ENCODE measurements at places on chromosomes 11 and 22.

DNA sequence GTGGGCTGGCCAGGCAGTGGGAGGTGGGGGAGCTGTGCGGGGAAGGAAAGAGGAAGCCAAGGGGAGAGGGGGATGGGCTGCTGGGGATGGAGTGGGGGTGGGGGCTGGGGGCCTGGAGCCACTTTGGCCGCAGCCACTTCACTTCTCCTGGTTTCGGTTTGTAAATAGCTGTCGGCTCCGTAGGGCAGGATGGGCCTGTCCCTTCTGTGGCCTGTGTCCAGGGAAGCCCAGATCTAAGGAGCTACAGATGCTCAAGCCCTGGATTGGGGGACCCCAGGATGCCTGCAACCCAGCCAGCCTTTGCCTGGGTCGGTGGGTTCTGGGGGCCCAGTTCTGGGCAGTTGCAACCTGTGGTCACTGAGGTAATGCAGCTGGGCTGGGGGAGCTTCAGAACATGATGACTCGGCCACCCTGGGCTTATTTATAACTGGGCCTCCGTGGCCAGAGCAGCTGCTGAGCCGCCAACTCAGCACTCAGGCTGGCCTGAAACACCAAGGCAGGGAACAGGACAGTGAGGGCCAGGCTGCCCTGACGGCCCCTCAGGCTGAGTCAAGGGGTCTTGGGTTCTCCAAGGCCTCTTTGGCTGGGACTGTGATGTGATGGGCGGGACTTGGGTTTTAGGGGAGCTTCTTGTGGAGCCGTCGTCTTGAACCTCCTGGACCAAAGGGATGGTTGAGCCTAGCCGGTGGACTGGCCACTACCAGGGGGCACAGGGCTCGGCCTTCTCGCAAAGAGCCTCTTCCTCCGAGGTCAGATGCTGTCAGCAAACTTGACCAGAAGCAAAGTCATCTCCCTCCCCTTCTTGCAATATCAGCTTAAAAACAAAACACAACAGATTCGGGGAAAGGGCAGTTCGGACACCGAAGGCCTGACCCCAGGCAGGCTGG lies 15.0 kb upstream of the SLC39A13 start:
- no peak for DNase-seq

DNA sequence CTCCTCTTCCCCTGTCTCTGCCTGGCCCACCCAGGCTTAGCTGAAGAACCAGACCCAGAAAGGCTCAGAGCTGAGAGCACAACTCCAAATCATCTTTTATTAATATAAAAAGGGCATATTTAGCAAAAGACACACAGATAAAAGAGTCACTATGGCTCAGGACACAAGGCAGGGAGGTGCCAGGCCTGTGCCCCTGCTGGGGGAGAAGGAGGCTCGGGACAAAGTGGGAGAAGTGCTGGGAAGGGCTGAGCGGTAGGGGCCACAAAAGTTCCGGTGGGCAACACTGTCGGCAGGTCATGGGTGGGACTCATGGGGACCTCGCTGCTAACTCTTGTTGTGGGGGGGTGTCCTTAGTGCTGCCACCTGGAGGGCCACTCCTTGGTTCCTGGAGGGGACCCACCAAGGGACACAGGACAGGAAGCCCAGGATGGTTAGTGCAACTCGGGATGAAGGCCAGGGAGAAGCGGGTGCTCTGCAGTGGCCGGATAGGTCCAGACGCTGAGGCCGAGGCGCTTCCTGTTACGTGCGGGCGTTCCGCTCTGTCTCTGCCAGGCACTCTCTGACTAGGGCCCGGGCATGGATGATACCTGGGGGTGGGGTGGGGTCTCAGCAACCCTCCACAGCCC lies 1.4 kb upstream of the PITPNM1 start:
- no peak for DNase-seq

GRCh38 chr11:11813288-11813962 lies 28.3 kb upstream of the USP47 start:
- no peak for DNase-seq

DNA sequence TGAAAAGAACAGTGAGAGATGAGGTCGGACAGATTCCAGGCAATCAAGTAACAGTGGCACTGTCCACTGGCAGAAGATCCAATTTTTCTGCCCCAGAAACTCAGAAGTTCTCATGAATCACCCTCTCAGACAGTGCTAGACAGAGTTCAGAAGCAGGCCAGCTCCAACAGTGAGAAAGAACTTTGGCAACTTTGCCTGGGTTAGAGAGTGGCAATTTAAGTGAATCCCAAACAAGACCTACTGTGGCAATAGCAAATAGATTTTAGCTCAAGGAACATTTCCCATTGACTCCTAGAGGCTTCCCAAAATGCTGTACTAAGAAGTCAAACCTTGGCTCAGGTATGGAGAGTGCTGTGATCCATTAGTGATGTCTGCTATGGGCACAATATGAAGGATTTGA lies 12.3 kb downstream of the CD44 start:
- DNase-seq = no peak

GRCh38 chr11:134843020-134843419 lies 431.0 kb upstream of the B3GAT1 start:
- no peak for DNase-seq

DNA sequence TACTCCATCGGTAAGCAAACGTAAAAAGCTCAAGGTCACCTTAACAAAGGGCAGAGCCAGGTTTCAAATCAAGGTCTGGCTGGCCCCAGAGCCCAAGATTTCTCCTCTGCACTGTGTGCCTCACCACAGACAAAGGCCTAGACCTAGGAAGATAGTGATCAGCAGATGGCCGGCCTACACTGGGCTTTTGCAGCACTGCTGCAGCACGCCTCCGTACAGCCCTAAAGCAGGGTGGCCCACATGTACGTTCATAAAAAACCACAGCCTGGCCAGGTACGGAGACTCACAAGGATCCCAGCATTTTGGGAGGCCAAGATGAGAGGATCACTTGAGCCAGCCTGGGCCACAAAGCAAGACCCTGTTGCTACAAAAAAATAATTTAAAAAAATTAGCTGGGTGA lies 106.3 kb upstream of the PITPNB start:
- no peak for DNase-seq
